AG08396 (cell line): ENCODE measurements at places on chromosomes 2 and 18.
A peak's percentile ranks its signal among the peaks of the same experiment; 100 is the strongest.

- no peak for DNase-seq
These were observed 352.6 kb downstream of the TNS1 start for GRCh38 chr2:217650229-217650628.

- DNase-seq: peak; percentile 46
These were observed 11.3 kb upstream of the KCNF1 start for GRCh38 chr2:10900216-10901109.

GRCh38 chr2:96927405-96928171 lies 57.7 kb upstream of the SEMA4C start:
- peak; percentile 37 for DNase-seq

DNA sequence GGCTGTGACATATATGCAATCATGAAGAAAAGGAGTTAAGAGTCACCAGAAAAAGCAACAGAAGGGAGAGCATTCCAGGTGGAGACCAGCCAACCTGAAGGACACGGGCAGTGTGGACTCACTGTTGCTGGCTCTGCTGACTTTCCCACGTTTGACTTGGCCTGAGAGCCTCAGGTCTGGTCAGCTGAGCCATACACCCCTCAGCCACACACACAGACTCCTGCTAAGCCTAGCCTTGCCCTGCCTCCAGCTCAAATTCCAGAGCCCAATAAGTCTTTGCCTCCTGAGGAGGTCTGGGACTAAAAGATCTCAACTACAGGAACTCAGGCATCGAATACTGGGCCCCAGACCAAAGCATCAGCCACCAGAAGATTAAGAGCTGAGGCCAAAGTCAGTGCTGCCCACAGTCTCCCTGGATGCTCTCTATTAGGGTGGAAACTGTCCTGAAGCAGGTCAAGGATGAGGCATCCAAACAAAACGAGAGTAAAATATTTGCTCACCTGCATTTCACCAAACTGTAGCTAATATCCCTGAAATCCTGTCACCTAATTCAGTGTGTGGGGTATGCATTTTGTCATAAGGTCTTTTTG lies 23.3 kb downstream of the CACNB4 start:
- no peak for DNase-seq

- DNase-seq: no peak
These were observed 9.6 kb downstream of the PREPL start for GRCh38 chr2:44351676-44352075.

DNA sequence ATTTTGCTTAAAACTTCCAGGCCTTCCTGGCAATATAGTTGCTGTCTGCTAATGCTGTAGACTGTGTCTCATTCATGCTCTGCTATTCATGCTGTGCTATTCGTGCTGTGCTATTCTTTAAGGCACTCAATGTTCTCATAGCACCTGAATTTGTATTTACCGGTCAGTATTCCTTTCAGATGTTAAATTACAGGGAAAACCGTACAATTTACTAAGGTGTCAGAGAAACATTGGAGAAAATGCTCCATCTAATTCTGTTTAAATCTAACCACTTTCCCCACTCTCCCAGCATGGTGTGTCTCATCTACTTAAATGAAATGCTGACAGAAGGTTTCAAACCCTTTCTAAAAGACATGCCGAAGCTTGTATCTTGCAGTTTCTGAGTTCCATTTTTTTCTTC lies 25.0 kb downstream of the FAM171B start:
- no peak for DNase-seq

DNA sequence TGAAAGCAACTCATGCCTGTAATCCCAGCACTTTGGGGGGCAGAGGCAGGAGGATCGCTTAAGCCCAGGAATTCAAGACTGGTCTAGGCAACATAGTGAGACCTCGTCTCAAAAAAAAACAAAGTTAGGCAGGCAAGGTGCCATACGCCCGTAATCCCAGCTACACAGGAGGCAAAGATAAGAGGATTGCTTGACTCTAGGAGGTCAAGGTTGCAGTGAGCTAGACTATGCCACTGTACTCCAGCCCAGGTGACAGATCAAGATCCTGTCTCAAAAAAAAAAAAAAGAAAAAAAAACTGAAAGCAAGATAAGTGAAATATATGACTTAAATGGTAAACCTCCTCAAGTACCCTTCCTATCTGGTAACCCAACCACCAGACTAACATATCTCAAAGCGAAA lies 59.8 kb downstream of the USP34 start:
- DNase-seq: no peak

DNA sequence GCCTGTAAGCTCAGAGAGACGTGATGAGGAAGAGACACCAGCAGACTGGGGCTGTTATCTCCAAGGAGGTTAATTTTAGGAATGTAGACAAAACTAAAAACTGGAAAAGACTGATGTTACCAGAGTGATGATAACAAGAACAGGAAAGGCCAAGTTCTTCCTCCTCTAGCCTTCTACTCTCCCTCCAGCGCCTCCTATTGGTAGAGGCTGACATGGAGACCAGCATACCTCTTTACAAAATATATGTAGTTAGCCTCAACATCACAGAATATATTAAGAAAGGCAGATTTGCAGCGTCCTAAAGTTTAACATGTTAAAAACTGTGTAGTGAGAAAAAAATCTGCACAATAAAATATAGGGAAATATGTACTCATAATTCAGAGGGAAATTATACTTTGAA lies 66.0 kb downstream of the TCF4 start:
- no peak for DNase-seq

DNA sequence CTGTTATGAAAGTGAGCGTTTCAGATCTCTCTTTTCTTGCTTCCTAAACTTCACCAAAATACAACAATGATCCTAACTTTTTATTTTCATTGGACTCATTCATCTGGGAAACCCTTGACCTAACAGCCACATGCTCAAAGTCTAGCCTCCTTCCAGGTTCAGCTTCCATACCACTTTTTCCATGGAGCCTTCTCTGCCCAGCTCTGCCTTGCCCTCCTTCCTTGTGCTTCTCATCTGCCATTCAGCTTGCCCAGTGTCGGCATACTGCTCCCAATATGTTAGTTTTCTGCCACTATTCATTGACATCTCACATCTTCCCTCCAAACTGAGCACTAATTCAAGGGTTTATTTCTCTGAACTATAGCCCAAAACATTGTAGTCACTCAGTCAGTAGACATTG lies 214.7 kb downstream of the RAD51AP2 start:
- DNase-seq: peak; percentile 9

GRCh38 chr18:63887424-63887823 lies at the start of gene SERPINB2:
TSS of gene SERPINB2 (plus strand) at chr18:63887705. CDS start at chr18:63891445, 3,740 bp downstream.
- DNase-seq: no peak

GRCh38 chr2:29706171-29706720 lies 215.1 kb downstream of the ALK start:
- no peak for DNase-seq

DNA sequence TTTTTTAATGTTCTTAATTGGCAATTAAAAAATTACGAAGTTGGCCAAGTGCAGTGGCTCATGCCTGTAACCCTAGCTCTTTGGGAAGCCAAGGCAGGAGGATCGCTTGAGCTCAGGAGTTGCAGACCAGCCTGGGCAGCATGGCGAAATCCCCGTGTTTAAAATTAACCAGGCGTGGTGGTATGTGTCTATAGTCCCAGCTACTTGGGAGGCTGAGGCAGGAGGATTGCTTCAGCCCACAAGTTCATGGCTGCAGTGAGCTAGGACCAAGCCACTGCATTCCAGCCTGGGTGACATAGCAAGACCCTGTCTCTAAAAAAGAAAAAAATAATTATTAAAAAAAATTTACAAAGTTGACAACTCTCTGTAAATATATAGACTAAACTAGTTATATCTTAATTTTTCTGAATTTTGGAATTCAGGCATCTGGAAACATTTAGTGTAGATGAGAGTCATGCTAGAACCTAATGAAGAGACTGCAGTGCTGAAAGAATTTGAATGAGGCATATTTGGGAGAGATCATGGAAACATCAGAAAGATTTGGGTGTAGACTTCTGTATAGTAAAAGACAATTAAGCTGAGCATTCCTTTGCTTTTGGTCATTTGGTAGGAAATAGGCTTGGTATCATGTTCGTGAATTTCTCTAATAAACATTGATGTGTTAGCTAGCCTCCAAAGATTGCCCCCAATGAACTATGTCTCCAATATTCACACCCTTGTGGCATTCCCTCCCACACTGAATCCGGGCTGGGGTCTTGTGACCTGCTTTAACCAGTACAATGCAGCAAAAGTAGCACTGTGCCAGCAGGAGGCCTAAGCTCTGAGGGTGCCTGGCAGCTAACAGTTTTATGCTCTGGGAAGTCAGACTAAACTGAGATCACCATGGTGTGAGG lies 4.2 kb upstream of the ROCK1 start:
- peak; percentile 41 for DNase-seq

- no peak for DNase-seq
These were observed 71.1 kb upstream of the CTDP1 start for GRCh38 chr18:79608535-79608934.

- DNase-seq: no peak
These were observed 13.5 kb downstream of the GPR39 start for GRCh38 chr2:132429941-132430573.

DNA sequence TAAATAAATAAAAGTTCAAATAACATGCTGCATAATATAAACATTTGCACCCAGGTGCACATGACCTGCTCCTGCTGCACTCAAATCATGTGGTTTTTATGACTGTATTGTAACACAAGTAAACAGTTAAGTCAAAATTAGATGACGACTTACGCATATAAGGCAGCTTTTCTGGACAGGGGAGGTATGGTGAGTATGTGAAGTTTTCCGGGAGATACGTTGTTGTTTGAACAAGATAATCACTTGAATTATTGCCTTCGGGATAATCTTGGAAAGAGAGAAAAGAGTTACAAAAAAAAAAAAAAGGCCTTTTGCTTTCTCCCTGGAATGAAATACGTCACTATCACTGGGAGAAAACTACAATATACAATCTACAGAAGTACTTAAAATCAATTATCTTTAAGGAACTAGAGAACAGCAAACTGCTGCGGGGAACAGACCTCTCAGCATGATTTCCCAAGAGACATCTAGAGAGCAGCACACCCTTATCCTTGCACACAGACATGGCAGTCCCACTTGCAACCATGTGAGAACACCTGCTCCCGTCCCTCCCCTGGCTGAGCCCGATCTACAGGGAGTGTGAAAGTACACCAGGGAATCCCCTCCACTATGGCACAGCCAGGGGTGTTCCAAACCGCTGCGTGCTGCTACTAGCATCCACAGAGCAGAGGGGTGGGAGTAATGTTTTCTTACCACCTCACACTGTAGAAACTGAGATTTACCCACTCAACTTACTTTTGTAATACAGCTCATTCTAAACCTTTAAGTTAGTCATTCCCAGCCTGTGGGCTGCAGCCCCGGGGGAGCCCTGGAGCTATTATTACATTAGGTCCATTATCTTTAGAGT lies 26.3 kb downstream of the B4GALT6 start:
- no peak for DNase-seq

GRCh38 chr2:233638836-233639235 lies 2.6 kb downstream of the UGT1A10 start:
- no peak for DNase-seq

GRCh38 chr18:6781142-6781714 lies 51.7 kb downstream of the ARHGAP28 start:
- DNase-seq: no peak

DNA sequence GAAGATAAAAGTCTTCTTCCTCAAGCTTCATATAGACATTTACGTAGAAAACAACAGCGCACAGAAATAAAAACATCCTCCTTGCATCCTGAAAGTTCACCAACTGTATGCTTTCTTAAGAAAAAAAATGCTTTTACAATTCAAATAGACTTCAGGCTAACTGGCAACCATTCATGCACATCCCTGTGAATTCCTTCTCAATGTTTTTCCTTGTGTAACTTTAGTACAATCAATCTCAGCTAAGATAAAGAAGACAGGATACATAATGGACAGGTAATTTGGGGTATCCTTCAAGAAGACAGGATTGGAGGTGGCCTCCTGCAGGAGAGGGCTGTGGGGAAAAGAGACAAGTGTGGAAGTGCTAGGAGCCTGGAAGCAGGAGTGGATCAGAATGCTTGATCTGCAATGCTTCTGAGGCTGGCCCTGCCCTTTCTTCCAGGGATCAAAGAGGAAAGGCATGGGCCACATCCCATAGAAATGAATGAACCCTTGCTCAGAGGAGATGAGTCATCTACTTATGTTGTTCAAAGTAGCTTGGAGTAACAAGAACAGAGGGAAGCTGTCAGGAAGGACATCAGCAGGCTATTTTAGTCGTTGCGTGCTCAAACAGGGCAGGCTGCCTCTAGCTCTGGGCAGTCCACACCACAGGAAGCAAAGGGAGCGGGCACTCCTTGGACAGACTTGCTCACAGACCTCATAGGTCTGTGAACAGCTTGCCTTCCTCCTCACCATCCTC lies 126.6 kb downstream of the TMEM131 start:
- peak; percentile 73 for DNase-seq

DNA sequence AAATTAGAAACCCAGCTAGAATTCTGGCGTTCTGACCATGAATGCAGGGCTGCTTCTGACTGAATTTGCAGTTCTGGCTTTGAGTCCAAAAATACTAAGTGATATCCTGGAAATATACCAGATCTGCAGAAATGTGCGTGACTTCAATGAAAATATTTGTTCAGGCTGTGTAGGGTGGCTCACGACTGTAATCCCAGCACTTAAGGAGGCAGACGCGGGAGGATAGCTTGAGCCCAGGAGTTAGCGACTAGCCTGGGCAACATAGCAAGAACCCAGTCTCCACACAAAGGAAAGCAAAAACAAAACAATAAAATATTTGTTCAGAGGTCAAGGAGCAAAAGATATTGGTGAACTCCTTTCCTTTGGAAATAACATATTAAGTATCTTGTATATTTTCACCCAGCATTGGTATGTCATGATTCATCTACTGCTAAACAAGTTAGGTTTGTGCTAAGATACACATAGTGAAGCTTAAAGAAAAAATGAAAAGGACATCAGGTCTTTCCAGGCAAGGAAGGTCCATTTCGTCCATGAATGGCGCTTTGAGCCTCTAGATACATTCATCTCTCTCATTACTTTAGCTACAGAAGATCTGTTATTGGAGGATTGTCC lies 239.2 kb downstream of the CMPK2 start:
- no peak for DNase-seq

GRCh38 chr2:201136889-201137321 lies 20.9 kb downstream of the CFLAR start:
- DNase-seq: no peak

- no peak for DNase-seq
These were observed 38.8 kb downstream of the EPHA4 start for GRCh38 chr2:221533299-221533698.

DNA sequence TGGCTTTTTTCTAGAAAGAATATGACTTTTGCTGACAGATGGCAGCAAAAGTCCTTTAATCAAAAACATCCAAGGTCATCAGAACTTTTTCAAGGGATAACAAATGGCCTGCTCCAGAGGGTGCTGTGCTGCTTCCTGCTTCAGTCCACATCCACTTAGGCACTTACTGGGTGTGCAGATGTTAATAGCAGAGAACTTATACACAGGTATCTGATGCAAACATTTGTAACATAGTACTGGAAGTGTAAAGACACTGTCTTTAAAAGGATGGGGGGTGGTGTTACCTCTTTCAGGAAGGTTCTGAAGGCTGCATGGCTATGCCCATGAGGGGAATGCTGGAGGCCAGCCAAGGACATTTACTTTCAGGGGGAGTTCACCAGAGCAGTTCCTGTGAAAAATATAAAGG lies 5.5 kb downstream of the HOXD8 start:
- no peak for DNase-seq

GRCh38 chr18:49206717-49207116 lies 253.7 kb downstream of the DYM start:
- peak; percentile 41 for DNase-seq

GRCh38 chr18:79802298-79802697 lies 4.6 kb downstream of the KCNG2 start:
- no peak for DNase-seq
